ENCODE measurements at places on chromosomes 13 and 19.
A peak's percentile ranks its signal among the peaks of the same experiment; 100 is the strongest.

DNA sequence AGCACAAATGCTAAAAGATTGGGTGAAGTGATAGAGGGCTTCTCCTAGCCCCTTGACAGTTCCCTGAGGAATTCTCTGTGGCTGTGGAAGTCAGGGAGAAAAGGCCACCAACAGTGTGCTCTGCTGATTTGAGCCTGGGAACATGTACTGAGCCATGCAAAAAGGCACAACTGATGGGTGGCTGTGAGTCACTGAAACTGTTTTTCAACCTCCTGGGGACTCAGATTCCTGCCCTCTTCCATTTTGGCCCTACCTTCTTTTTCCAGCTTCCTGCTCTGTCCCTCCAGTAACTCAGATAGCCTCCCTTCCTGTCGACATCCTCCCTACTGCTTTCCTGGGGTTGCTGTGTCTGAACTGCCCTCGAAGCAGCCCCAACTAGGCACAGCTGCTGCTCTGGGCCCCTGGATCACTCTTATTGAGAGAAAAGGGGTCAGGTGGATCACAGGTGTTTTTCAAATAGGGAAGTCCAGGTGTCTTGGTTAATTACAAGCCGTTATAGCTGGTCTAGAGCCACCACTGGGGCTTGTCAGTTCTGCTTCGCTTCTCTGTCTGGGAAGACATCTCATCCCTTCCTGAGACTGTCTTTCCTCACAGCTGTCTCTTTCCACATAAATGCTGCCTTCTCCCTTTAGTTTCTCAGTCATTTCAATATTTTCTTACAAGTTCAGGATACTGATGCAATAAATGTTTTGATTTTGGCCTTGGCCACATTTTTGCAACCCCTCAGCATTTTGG is 13.7 kb downstream of the FAM124A start:
- no peak for DNase-seq

DNA sequence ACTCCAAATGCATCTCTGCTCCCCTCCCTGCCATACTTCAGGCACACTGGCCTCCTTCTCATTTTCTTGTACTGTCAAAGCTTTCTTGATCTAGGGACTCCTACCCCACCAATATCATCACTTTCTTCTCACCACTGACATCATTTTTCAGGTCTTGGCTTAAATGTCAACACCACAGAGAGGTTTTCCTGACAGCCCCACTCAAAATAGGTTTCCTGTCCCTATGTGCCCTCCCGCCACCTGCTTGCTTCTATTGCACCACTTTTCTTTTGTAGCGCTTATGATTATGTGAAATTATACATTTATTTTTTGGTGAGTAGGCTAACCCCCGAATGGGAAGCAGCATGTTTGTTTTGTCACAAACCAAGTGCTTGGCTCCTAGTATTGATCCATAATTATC is 164.6 kb downstream of the NDFIP2 start:
- DNase-seq: no peak

- DNase-seq: no peak
These were observed 6.0 kb downstream of the PCDH17 start for GRCh38 chr13:57637515-57637914.

GRCh38 chr13:29958476-29958875 is 108.1 kb upstream of the UBL3 start:
- DNase-seq: no peak

GRCh38 chr13:41547251-41548000 is 90.1 kb downstream of the RGCC start:
- no peak for DNase-seq

GRCh38 chr13:31200637-31200971 is 829 bp downstream of the B3GLCT start:
- peak; percentile 7 for DNase-seq

DNA sequence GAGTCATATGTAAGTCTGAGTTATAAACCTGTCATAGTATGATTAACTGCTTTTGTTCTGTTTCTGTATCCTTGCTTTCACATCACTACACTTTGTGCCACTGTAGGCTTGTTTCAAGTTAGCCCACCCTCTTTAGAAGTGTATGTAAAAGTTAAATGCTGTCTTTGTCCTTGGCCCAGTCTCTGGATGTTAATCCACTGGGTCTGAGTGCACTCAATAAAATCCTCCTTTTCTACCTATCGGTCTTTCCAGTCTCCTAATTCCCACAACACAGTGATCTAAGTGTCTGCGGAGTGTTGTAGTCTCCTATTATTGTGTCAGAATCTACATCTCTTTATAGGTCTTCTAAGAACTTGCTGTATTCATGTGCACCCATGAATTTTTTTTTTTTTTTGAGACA is 14.1 kb downstream of the ZNF429 start:
- no peak for DNase-seq

GRCh38 chr19:35844482-35845214 is 7.7 kb downstream of the NPHS1 start:
- DNase-seq: no peak

GRCh38 chr13:32264407-32264806 is 50.8 kb downstream of the ZAR1L start:
- DNase-seq: no peak

All from stimulated activated CD4-positive, alpha-beta T cell treated with anti-CD3 and anti-CD28 coated beads, Interleukin-2, amount 100 ng/mL, for 4 hours (primary cell).